ENCODE measurements at places on chromosomes 1 and 21. TPM values are rescaled to one million over a fixed set of nuclear protein-coding genes. Genes with fewer than 3 reads are reported as not detected.

The SPRR3 gene
- total RNA-seq, result not detected

DNA sequence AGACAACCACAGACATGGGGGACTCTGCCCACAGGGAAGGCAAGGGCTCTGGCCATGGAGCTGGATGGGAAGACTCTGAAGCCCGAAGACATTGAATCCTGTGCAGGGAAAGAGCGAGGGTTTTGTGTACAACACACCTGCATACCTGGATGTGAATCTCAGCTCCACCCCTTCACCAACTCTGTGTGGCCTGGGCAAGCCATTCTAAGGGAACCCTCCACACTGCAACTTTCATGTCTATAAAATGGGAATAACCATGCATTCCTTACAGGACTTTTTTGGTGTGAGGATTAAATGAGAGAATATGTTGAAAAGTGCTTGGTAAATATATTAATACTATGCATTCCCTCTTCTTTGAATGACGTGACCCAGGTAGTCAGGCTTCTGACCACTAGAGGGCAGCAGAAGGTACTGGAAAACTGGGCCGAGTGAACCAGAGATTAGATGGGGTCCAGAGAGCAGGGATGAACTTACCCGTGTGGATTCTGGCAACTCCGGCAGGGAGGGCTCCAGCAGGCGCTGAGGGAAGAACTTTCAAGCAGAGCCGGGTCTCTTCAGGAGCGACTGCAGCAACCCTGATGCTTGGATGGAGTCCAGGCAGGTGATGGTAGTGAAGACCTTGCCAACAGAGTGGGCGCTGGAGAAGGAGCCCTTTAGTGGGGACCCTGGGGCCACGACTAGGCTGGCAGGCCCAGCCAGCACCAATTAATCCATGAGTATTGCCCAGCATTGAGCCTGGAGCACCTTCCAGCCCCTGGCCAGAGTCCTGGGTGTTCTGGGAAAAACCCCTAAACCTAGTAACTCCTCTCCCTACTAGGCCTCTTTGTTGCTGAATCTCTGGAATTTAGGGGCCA lies 834 bp upstream of the ELF3 start:
- H3K4me1 ChIP-seq, result peaks cover 5% of the 10 kb centered on the region
- H3K27me3 ChIP-seq, result no peaks in the 10 kb centered on the region
- DNase-seq, result peak; percentile 95
- no peaks in the 10 kb centered on the region for H3K36me3 ChIP-seq

DNA sequence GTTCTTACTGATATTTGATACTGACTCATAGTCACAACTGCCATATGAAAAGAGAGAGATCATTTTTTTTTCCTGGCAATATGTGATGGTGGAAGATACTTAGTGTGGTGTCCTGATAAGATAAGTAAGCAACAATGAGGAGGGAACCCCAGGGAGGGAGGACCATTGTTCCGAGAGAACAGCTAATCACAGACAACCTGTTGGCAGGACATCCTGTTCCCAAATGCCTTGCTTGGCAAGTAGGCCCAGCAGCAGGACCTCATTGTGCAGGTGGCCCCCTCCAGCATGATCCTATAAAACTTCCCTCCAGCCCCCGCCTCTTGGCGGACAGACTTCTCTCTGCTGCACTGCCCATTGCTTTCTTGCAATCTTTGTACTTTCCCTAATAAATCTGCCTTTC lies 329.4 kb upstream of the CHRM3 start:
- DNase-seq, result no peak
- no peaks in the 10 kb centered on the region for H3K36me3 ChIP-seq
- H3K27me3 ChIP-seq, result no peaks in the 10 kb centered on the region
- H3K4me1 ChIP-seq, result no peaks in the 10 kb centered on the region

GRCh38 chr1:222127526-222128152 lies 385.8 kb upstream of the DUSP10 start:
- H3K27ac ChIP-seq, result no peak overlapping the region
- H3K27me3 ChIP-seq, result no peaks in the 10 kb centered on the region
- H3K4me1 ChIP-seq, result no peaks in the 10 kb centered on the region
- H3K4me3 ChIP-seq, result no peak overlapping the region
- DNase-seq, result no peak
- H3K36me3 ChIP-seq, result no peaks in the 10 kb centered on the region

DNA sequence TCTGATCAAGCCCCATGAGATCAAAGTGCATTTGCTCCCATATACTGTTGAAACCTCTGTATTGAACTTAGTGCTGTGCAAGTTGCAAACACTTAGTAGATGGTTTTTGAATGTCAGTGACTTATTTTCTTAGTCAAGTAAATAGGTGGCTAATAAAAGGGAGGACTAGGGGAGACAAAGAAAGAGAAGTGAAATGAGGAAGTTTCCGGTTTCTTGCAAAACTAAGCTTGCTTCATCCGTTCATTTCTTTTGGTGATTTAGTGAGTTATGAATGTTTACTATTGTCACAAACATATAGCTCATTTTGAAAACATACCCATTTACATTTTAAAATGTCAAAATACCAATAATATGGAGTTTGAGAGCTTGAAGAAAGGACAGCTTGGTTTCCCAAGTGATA lies 23.0 kb downstream of the ADAMTS5 start:
- H3K4me3 ChIP-seq, result no peak overlapping the region
- H3K4me1 ChIP-seq, result peaks cover 9% of the 10 kb centered on the region
- DNase-seq, result no peak
- no peak overlapping the region for H3K27ac ChIP-seq
- H3K36me3 ChIP-seq, result no peaks in the 10 kb centered on the region
- no peaks in the 10 kb centered on the region for H3K27me3 ChIP-seq

- H3K4me3 ChIP-seq, result no peak overlapping the region
- no peak for DNase-seq
- no peaks in the 10 kb centered on the region for H3K27me3 ChIP-seq
These were observed 24.4 kb upstream of the TMEM54 start for GRCh38 chr1:32925403-32926162.

DNA sequence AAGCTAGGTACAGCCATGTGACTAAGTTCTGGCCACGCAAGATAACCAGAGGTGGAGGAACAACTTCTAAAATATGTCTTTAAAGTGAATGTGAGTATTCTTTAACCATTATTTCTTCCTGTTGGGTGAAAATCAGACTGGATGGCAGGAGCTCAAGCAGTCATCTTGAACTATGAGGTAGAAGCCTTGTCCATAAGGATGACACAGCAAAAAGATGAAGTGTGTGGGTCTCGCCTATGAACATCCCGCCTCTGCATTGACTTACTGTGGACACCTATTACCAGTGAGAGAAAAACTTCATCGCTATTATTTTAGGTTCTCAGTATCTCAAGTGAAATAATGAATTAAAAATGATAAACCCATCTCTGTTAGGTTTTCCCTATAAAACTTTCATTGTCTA lies 365.3 kb downstream of the USH2A start:
- no peak overlapping the region for H3K27ac ChIP-seq
- DNase-seq, result no peak

The C1orf185 gene
- not detected for total RNA-seq

The RPTN gene
- not detected for total RNA-seq

The MXRA8 gene
- total RNA-seq, result 26.0 TPM

The IBA57 gene
- 13.0 TPM for total RNA-seq

The RASSF5 gene
- total RNA-seq, result 18.8 TPM

DNA sequence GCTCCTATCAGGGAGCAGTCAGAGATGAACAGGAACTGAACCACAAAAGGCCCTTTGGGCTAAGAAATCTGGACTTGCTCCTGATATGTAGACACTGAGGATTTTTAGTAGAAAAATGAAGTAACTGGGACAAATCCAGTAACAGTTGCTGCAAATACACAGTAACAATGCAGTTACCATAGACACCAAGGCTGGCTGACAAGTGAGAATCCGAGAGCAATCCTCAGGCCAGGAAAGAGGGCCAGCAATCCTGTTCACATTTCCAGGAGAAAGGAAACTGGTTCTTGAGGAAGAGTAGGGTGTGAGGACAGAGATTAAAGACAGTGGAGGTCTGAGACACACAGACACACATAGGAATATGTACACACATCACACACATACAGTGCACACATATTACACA lies 9.3 kb upstream of the LORICRIN start:
- no peak for DNase-seq
- no peak overlapping the region for H3K27ac ChIP-seq
- no peak overlapping the region for H3K4me3 ChIP-seq
- no peaks in the 10 kb centered on the region for H3K36me3 ChIP-seq

DNA sequence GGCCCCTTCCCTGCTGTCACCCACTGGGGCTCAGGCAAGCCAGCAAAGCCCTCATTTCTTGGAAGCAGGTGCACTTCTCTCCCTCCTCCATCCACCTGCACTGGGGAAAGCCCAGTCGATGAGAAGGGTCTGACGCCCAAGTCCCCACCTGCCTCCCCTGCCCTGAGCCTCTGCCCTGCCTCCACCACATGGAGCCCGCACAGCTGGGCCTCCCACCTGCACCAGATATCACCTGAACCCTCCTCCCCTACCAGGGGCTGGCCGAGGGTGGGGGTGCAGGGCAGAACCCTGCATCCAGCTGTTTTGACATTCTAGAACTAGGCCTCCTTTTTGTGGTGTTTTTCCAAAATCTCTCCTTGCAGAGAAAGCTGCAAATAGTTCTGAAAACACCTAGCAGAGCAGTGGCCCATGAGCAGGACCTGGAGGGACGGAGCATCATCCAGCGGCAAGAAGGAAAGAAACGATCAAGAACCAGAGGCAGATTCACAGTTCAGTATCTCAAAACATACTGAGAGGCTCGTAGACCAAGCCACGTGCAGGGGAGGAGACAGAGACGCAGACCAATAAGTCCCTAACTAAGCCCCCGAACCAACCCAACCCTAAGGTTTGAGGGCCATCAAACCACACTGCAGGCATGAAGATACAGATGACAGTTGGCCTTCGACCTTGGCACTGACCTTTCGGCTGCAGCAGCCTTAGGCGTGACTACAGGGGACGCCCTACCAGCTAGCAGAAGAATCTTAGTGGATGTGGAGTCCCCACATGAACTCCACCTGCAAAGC lies 16.7 kb downstream of the CHD5 start:
- no peaks in the 10 kb centered on the region for H3K27me3 ChIP-seq
- no peaks in the 10 kb centered on the region for H3K4me1 ChIP-seq
- H3K4me3 ChIP-seq, result no peak overlapping the region
- no peak for DNase-seq

DNA sequence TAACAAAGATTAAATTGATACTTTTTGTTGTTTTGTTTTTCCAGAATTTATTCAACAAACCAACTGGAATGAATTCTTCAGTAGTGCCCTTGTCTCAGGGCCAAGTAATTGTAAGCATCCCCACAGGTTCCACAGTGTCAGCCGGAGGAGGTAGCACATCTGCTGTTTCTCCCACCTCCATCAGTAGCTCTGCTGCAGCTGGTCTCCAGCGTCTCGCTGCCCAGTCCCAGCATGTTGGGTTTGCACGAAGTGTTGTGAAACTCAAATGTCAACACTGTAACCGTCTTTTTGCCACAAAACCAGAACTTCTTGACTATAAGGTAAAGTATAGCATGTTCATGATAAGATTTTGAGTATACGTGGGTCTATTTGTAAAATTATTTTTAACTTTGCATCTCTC lies 118.5 kb downstream of the ZMYM4 start:
- H3K4me3 ChIP-seq, result no peak overlapping the region
- H3K4me1 ChIP-seq, result no peaks in the 10 kb centered on the region
- peaks cover 26% of the 10 kb centered on the region for H3K36me3 ChIP-seq
- no peak overlapping the region for H3K27ac ChIP-seq

GRCh38 chr1:67843331-67843730 lies 10.1 kb upstream of the GNG12 start:
- H3K27me3 ChIP-seq, result no peaks in the 10 kb centered on the region
- no peak for DNase-seq
- no peak overlapping the region for H3K4me3 ChIP-seq
- H3K36me3 ChIP-seq, result no peaks in the 10 kb centered on the region

- H3K36me3 ChIP-seq, result no peaks in the 10 kb centered on the region
- DNase-seq, result no peak
- peak overlapping the region; percentile 79 for H3K27ac ChIP-seq
- peaks cover 13% of the 10 kb centered on the region for H3K4me1 ChIP-seq
- peak overlapping the region; percentile 100 for H3K4me3 ChIP-seq
These were observed 1.4 kb downstream of the NUCKS1 start for GRCh38 chr1:205748403-205749233.

DNA sequence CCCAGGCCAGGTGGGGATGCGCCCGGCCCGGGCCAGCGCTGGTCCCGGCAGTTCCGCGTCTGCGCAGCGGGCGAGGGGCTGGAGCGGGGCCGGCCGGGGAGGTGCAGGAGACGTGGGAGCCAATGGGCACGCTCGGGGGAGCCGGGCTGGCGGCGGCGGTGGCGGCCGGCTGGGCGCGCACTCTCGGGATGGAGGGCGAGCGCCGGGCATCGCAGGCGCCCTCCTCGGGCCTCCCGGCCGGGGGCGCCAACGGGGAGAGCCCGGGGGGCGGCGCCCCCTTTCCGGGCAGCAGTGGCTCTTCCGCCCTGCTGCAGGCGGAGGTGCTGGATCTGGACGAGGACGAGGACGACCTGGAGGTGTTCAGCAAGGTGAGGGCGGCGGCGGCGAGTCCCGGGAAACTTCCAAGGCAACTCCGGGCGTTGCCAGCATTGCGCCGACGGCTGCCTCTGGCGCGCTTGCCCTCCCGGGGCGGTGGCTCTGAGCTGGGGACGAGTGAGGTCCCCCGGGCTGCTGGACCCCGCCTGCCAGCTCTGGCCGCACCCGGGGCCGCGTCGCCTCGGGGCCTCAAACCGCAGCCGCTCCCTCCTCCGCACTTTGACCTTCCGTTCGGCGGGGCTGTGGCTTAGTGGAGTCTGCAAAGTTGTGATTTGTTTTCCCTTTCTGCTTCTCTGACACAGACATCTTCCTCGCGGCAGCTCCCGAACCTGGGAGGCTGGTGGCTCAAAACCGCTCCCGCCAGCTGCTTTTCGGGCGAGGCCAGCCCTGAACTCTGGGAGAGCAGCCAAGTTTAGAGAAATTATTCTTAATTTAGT lies at the start of gene SNX7:
Gene SNX7 (plus strand): TSS at position 178 of the 812 bp plus-strand sequence. CDS start 11 bp downstream, at position 189.
- H3K4me3 ChIP-seq, result peak within 1 kb of the TSS; percentile 91
- H3K4me1 ChIP-seq, result no peaks in the 10 kb centered on the region
- H3K27me3 ChIP-seq, result no peaks in the 10 kb centered on the region
- no peaks in the 10 kb centered on the region for H3K36me3 ChIP-seq
- H3K27ac ChIP-seq, result peak within 1 kb of the TSS; percentile 78
- DNase-seq, result peak; percentile 94

DNA sequence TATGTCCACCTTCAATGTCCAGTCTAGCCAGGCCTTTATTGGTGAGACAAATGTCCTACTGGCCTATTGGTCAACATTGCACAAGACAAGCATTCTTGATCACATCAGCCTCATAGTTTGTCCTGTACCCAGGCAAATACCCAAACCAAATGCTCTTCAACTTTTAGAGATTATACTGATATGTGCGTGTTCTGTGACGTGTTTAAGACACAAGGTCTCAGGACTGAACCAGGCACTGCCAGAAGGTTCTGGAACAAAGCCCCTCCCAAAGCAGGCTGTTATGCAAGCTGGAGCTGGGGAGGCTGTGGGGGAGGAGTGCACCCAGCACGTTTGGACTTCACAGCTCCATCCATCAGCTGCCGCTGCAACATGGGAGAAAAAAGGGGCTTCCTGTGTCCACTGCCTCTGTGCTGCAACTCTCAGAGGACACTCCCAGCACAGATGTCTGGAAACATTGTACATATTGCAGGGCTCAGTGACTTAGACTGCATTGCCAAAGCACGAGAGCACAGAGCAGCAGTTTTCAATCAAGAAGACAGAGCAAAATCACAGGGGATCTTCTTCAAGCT lies 45.9 kb downstream of the NID1 start:
- peak; percentile 49 for DNase-seq
- H3K36me3 ChIP-seq, result peaks cover 5% of the 10 kb centered on the region
- H3K4me1 ChIP-seq, result no peaks in the 10 kb centered on the region
- no peaks in the 10 kb centered on the region for H3K27me3 ChIP-seq
- H3K4me3 ChIP-seq, result no peak overlapping the region
- peak overlapping the region; percentile 80 for H3K27ac ChIP-seq

- no peak for DNase-seq
- no peak overlapping the region for H3K27ac ChIP-seq
These were observed 34.5 kb downstream of the TMPRSS15 start for GRCh38 chr21:18369115-18369514.
